ENCODE measurements at places on chromosomes 2 and 18.

DNA sequence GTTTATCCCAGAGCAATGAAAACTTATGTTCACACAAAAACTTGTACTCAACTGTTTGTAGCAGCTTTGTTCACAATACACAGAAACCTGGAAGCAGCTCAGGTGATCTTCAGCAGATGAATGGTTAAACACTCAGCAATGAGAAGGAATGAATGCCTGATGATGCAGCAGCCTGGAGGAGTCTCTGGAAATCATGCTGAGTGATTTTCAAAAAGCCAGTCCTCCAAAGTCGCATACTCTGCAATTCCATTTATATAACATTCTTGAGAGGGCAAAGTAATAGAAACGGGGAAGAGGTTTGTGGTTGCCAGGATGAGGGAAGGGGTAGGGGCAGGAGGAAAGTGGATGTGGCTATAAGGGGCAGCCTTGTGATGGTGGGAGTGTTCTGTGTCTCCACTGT, 108.1 kb downstream of the CTIF start:
- no peak for DNase-seq

- DNase-seq, result no peak
These were observed 82.4 kb downstream of the ACAA2 start for GRCh38 chr18:49730951-49731391.

GRCh38 chr2:67295851-67296250, 101.3 kb upstream of the ETAA1 start:
- no peak for DNase-seq

DNA sequence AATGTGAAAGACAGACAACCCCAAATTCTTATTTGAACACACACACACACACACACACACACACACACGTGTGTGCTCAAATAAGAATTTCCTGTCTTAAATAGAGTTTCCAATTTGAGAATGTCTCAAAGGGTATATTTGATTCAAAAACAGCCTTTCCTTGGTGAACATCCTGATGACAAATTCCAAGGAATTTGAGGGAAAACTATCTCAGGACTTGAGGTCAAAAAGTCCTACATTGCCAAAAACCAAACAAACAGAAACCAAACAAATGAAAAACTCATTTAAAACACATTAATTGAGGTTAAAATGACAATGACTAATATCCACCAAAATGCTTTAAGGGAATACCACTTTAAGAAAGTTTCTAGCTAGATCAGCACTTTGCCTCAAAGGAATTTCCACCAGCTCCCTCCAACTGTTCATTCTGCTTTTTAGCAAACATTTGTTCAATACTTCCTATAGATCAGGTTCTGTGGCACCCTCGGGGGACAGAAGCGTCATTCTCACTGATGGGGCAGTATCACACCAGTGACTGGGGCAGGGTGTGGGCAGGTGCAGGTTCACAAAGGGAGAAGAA, 232.1 kb upstream of the TRIB2 start:
- no peak for DNase-seq

- no peak for DNase-seq
These were observed 227.4 kb upstream of the CHST9 start for GRCh38 chr18:27412556-27412955.

- no peak for DNase-seq
These were observed 96.3 kb upstream of the RAB6C start for GRCh38 chr2:129883121-129883520.

DNA sequence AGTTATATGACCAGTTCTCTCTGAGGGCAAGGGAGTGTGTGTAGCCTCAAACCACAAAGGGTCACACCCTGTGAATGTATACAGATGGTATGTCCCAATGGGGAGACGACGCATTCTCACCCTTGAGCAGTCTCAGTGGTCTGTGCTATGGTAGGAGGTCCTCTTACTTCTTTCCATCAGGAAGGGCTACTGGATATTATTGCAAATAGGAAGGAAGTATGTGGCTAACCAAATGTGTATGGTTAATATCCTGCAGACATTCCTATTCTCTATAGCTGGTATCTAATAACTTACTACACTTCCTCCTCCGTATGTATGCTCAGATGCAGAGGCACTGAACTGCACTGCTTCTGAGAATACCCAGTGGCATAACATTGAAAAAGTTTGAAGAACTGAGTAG, 306.7 kb upstream of the CCDC68 start:
- no peak for DNase-seq

GRCh38 chr2:85181844-85182456, 48.8 kb downstream of the TCF7L1 start:
- DNase-seq, result no peak

GRCh38 chr2:109700680-109701274, 86.6 kb downstream of the SOWAHC start:
- no peak for DNase-seq

GRCh38 chr2:85231952-85232351, 95.8 kb downstream of the TGOLN2 start:
- DNase-seq, result no peak

GRCh38 chr2:67463810-67464209, 66.7 kb downstream of the ETAA1 start:
- no peak for DNase-seq

DNA sequence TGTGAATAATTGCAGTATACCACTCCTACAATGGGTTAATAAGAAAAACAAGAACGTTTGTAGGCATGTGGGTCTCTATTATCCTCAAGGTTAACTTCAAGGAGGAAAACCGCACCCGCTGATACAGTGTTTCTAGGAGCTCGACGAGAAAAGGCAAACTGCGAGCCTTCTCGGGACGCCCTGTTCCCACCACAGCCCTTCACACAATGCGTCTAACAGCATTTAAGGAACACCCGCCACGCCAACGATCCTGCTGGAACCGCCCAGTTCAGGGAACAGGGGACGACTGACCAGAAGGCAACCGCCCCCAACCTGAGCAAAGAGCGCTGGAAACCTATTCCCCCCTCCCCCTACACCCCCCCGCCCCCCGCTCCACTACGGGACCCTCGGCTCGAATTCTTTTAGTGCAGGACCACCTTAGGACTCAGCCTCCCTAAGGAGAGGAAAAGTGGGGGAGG, 710 bp upstream of the TMSB10 start:
- no peak for DNase-seq

DNA sequence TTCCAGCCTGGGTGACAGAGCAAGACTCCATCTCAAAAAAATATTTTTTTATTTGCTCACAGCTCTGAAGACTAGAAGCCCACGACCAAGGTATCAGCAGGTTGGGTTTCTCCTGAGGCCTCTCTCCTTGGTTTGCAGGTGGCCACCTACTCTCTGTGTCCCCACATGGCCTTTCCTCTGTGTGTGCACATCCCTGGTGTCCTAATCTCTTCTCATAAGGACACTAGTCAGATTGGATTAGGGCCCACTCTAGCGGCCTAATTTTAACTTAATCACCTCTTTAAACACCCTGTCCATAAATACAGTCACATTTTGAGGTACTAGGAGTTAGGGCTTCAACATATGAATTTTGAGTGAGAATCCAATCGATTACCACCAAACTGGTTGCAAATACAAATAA, 2.0 kb upstream of the RAB3GAP1 start:
- DNase-seq, result no peak

DNA sequence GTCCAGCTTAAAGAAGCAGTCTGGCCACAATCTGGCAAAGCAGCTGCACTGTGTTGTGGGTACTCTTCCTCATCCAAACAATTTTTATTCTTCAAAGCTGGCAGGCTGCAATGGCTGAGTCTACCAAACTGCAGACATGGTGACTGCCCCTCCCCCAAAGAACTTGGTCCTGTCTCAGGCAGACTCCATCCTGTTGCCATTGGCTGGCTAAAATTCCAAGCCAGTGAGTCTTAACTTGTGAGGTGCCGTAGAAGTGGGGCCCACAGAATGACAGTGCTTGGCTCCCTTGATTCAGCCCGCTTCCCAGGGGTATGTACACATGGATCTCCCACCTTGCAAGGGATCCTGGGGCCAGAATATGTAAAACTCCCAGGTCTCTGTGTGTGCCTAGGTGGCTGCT, 14.5 kb upstream of the NXPH2 start:
- no peak for DNase-seq

DNA sequence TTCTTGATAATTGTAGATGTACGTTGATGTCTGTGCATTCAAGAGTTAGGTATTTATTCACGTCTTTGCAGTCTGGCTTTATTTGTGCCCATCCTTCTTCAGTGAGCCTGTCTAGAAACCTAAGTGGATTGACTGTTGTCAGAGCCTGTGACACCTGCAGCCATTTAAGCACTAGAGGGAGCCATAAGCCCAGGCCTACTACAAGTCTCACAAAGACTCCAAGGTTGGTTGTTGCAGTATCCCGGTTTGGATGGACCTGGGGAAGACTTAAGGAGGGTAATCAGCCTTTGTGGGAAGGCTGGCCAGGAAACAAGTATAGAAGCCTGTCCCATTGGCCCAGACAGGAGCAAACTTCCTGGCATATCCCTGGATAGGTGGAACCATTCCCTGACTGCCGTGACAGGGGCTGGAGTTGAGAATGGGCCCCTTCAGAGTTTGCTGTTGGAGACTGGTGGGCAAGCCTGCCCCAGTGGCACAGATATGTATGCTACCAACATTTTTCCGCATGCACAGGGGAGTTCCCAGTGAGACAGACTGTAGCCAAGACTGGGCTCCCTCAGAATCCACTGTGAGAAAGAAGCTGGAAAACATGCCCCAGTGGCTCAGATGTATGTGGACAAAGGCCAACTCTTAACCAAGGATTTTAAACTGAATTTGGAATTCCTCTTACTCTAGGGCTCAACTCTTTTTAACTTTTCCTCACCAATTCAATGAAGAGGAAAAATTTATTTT, 9.3 kb upstream of the LRRC30 start:
- no peak for DNase-seq

- DNase-seq, result no peak
These were observed 35.2 kb upstream of the NOSTRIN start for GRCh38 chr2:168767258-168767657.

DNA sequence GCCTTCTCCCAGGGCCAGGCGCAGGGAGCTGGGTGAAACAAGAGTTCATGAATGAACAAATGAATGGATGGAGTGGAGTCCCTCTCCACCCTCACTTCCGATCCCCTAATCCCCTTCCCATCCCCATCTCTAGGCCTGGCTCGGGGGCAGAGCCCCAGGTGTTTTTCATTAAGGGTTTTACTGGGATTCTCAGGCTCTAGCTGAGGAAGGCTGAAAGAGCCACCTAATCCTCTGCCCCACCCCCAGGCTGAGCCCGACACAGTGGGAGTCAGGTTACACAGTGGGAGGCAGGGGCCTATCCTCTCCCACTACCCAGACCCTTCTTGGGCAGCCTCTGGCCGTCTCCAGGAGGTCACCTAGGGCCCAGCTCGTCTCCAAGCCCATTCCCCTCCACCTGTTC, 36.1 kb downstream of the SDC1 start:
- no peak for DNase-seq

GRCh38 chr2:1827686-1828085, 83.4 kb upstream of the PXDN start:
- no peak for DNase-seq

- DNase-seq, result no peak
These were observed 27.0 kb upstream of the FAM124B start for GRCh38 chr2:224428787-224429440.

DNA sequence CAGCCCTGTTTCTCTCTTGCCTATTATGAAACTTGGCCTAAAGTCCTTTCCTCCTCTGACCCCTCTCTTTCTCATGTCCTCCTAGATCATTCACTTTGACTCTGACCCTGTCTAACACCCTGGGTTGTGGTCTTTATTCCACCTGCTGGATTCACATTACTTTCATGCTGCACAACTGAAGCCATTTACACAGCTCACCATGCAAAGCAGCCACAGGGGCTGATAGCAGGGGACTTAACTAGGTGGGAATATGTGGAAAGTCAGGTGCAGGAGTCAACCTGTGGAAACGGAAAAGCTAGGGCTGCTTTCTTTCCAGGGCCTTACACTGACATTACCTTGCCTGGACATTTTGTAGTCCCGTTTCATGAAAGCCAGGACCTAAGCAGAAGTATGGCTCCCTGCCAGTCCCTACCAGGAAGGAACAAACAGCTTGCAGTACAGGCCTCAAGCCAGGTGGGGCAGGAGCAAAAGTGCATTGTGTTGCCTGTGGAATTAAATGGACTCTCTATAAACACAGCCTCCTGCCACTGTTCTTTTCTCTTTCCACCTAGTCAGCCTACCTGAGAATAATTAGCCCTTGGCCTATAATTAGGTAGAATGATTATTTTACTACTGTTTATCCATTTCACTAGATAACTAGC, 11.8 kb downstream of the MAPRE3 start:
- no peak for DNase-seq

DNA sequence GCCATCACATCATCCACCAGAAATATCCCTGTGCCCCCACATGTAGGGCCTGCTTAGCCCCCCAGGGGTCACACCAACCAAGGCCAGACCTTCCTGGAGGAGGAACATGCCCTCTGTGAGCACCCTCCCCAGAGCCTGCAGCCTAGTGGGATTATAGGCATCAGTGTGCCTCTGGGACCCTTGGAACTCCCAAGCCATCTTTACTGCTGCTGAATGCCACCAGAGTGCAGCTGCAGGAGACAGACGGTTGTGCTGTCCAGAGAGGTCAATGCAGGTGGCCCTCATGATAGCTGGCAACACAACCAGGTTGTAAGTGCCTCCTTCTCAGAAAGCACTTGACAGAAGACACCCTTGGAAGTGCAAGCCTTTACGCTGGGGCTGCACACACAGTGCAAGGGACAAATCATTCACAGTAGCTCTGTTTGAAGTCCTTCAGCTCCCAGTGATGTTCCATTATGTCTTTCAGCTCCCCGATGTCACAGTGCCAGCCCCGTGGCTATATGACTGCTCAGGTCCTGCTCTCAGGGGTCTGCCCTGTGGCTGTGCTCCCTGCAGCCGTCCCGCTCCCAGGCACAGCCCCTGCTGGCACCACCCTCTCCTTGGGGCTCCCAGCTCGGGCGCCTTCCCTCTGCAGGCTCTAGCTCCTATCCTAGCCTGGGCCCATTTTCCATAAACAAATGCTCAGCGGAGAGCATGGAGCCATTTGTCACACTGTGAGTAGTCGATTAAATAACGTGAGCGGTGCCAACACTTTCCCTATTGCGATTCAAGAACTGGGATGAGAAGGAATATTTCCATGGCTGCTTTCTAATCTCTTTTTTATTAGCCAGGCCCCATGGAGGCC, 65.1 kb downstream of the EDAR start:
- DNase-seq, result no peak

DNA sequence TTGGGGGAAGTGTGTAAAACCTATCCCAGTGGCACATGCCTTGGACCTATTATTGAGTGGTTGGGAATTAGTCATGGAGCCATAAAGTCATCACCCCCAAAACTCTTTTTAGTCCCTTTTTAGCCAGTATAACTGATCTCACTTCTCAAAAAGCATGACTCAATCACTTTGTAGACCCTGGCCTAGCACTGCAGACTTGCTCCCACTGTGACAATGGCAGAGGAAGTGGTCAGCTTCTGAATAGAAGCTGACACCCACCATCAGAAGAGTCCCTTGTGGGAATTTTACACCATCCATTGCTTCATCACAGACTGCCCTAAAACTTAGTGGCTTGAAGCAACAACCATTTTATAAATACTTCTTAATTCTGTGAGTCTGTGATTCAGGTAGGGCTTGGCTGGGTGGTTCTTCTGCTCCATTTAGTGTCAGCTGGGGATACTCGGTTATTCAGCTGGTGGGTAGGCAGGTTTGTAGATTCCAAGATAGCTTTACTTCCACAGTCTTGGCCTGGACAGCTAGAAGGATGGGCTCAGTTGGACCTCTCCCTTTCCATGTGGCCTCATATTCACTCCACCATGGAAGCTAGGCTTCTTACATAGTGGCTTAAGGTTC, 10.8 kb upstream of the ITGA6 start:
- DNase-seq, result no peak
